ENCODE measurements at places on chromosomes 6 and 20. TPM values are rescaled to one million over a fixed set of nuclear protein-coding genes. Genes with fewer than 3 reads are reported as not detected.

DNA sequence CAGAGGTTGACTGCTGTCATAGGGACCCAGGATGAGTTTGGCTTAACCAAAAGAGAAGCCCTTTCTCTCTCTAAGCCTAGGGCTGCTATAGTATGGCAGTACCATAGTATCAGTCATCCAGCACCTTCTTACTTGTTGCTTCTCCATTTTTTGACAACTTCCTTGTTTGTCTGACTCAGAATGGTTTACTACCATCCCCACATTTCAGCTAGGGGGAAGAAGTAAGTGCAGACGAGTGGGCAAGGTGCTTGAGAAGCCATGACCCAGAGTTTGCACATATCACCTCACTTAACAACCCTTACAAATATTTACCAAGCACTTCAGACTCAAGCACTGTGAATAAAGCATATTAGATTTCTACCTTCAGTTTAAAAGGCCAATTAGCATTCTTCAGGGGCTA lies 289.9 kb upstream of the TSHZ2 start:
- DNase-seq, result no peak

DNA sequence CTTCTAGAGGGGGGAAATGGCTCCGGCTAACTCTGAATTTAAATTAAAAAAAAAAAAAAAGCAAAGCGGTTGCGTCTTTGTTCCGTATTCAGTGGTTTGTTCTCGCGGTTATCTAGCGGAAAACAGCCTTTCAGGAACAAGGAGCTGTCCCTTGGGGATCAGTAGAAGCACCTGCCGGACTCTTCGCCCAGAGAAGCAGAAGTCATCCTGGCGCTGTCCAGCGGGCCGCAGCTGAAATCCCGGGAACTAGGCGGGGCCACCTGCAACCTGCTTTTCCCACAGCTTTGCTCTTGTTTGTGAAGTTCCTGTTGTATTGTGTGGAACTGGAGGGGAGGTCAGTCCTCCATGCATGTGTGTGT lies 43.9 kb upstream of the GJE1 start:
- DNase-seq, result no peak

DNA sequence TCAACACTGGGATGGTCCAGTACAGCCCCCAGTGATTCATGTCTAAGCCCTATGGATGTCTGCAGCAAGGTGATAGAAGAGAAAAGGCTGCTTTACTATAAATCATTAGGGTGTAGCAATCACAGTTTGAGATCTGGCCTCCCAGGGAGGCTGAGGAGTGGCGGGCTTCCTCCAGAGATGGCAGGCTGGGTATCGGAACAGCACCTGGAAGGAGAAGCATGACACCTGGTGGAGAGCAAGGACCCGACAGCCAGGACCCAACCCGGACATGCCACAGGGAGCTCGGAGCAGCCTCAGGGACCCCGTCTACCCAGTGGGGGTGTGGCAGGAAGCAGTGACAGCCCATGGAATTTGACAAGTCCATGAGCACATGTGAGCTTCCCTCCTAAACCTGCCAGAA lies 114.8 kb upstream of the CD93 start:
- no peak for DNase-seq

DNA sequence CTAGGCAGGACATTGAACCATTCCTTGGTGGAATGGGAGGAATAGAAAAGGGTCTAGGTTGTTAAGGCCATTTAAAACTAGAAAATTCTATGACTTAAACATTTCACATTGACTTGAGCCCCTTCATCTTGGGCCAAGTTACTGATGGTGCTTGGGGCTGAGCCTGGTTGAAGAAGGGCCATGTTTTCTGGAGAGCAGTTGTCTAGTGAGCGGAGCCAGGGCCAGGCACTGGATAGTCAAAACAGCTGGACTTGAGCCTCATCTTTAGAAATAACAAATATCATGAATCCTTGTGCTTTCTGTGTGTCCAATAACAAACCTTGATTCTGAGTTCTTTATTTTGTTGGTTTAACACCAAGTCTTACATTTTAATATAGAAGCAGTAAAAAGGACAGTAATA lies 134.6 kb upstream of the TCF21 start:
- DNase-seq, result no peak

DNA sequence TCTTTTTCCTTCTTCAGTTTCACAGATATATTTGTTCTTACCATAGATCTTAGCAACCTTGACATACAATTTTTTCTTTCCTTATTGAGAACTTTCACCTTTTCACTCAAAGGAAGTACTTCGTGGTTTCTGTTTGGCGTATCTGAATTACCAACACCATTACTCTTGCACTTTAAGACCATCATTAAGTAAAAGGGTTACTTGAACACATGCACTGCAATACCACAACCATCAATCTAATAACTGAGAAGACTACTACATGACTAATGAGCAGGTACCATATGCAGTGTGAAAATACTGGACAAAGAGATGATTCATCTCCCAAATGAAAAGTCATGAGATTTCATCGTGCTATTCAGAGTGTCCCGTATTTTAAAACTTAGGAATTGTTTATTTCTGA lies 21.7 kb upstream of the SENP6 start:
- DNase-seq, result no peak

The SLC22A3 gene
- 16.8 TPM for total RNA-seq

The CDH4 gene
- total RNA-seq, result 1.3 TPM

The GGTLC1 gene
- total RNA-seq, result not detected

The ZNF311 gene
- total RNA-seq, result 0.17 TPM
